Activated gamma-delta T cell treated with Interleukin-2 at 50 U/mL for 16 hours (primary cell): ENCODE measurements at places on chromosomes 6 and 20.

- no peak for DNase-seq
These were observed 104.5 kb upstream of the RNF24 start for GRCh38 chr20:4119854-4120209.

- no peak for DNase-seq
These were observed 18.6 kb downstream of the TTPAL start for GRCh38 chr20:44494266-44494665.

DNA sequence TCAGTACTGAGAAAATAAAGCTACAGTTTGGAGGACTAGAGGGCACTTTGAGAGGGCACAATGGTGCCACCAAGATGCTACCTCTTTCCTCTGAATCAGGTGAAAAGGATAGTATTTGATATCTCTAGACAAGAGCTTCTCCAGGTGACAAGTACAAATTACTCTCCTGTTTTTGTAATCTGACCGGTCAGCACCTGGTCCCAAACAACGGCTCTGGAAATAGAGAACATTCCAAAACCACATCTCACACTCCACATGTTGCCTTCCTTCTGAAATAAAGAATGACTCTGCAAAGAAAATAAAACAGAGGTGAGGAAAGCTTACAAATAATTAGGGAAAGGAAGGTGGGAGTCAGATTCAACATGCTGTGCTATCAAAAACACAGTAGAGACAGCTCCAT lies 51.3 kb upstream of the CITED2 start:
- no peak for DNase-seq

GRCh38 chr6:157721830-157722229 lies 101.2 kb upstream of the SNX9 start:
- no peak for DNase-seq

DNA sequence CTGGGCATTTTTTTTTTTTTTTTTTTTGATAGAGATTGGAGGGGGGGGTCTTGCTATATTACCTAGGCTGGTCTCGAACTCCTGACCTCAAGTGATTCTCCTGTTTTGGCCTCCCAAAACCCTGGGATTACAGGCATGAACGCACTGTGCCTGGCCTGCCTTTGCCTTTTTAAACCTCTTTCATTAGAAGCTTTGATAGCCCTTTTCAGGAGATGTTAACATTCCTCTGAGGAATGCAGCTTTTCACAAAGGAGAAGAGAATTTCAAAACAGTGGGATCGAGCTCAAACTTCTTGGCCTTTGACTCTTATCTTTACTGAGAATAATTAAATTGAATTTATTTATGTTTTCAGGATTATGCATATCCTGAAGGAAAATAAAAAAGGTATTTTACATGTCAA lies 31.3 kb downstream of the SLC26A8 start:
- DNase-seq, result no peak

DNA sequence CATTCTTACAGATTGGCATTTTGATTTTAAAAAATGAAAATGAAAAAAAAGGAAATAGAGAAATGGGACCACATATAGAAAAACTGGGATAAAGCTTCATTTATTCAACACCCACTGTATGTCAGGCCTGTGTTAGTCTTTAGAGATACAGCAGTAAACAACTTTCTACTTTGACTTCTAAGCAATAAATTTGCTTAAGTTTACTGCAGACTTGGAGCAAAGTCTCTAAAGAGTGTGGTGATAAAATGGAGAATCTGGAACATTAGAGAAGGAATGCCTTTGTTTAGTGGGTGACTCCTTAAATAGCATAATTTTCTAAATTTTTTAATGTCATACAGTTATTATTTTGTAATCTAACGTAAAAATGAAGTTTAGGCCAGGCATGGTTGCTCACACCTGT lies 80.7 kb upstream of the CNKSR3 start:
- no peak for DNase-seq

GRCh38 chr6:71336901-71337300 lies 48.3 kb downstream of the OGFRL1 start:
- no peak for DNase-seq

DNA sequence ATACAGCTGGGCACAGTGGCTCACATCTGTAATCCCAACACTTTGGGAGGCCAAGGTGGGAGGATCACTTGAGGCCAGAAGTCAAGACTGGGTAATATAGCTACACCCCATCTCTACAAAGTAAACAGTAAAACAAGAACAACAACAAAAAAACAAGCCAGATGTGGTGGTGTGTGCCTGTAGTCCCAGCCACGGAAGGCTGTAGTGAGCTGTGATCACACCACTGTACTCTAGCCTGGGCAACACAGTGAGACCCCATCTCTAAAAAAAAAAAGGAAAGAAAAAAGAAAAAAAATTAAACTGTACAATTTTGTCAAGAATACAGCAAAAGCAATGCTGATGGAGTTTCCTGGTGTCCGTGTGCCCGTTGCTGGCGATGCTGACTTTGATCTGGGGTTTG lies 47.2 kb upstream of the SLCO4A1 start:
- DNase-seq, result no peak

DNA sequence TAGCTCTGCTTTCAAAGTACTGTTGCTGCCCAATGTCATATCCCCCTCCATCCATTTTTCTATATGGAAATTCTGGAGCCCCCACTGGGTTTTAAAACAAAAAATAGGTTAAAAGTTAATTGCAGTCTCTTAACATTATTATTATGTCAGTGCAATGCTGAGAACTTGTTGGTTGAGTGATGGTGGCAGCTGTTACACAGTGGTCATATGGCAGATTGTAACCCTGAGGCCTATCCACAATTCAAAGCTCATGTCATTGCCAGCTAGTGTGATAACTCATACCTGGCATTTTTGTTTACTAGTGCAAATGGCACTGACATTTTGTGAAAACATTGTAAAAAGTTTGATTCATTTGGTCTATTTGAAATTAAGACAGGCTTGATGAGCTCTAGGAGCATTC lies 305.7 kb upstream of the FLRT3 start:
- no peak for DNase-seq

GRCh38 chr6:134870677-134871498 lies 79.0 kb downstream of the ALDH8A1 start:
- DNase-seq, result no peak

GRCh38 chr6:147170269-147170668 lies 33.9 kb upstream of the STXBP5 start:
- no peak for DNase-seq

DNA sequence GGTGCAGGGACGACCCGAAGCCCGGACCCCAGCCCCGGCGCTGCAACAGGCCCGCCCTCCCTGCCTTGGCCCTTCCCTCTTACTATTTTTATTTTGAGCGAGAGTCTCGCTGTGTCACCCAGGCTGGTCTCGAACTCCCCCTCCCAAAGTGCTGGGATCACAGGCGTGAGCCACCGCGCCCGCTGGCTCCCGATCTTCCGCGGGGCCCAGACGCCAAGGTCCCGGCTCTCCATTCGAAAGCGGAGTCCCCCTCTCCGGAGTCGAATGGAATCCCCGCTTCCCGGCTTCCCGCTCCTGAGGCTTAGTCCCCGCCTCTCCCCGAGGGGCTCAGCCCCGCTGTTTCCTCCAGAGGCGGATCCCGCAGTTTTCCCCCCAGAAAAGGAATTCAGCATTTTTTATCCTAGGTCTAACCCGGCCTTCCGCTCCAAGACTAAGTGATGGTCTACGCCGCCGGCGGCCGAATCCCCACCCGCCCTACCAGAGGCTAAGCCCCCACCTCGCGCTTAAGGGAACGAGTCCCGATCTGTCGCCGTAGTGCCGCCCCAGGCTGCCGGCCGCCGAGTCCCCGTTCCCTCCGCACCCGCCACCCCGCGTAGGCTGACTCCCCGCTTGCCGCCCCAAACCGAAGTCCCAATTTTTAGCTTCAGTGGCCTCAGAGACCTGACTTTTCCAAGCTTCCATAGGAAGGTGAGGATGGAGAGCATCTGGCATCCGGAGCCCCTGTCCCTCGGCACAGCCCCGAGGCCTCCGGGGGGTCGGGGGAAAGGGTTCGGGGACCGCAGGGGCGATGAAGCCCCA lies 11.5 kb upstream of the TMC2 start:
- DNase-seq, result peak; percentile 25

GRCh38 chr6:150600010-150600300 lies 270 bp downstream of the PLEKHG1 start:
- DNase-seq, result no peak

DNA sequence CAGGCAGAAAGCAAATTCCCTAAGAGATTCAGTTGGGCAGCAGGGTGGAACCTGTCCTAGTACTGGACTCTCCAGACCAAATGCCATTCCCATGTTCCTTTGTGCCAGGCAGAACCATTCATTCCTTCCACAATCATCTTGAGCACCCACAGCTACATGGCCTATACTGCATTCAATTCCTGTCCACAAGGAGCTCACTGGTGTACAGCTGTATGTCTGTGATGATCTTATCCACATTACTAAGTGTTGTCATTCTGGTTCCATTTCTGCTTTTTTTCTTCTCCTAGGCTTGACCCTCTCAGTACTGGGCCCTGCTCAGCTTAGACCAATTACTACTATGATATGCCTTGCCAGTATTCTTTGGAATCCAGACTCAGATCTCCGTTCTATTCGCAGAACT lies 27.5 kb downstream of the MAN1A1 start:
- no peak for DNase-seq

GRCh38 chr6:153012856-153013255 lies 10.3 kb upstream of the MTRF1L start:
- no peak for DNase-seq

- DNase-seq, result no peak
These were observed 46.9 kb downstream of the ANKRD6 start for GRCh38 chr6:89479897-89480296.

DNA sequence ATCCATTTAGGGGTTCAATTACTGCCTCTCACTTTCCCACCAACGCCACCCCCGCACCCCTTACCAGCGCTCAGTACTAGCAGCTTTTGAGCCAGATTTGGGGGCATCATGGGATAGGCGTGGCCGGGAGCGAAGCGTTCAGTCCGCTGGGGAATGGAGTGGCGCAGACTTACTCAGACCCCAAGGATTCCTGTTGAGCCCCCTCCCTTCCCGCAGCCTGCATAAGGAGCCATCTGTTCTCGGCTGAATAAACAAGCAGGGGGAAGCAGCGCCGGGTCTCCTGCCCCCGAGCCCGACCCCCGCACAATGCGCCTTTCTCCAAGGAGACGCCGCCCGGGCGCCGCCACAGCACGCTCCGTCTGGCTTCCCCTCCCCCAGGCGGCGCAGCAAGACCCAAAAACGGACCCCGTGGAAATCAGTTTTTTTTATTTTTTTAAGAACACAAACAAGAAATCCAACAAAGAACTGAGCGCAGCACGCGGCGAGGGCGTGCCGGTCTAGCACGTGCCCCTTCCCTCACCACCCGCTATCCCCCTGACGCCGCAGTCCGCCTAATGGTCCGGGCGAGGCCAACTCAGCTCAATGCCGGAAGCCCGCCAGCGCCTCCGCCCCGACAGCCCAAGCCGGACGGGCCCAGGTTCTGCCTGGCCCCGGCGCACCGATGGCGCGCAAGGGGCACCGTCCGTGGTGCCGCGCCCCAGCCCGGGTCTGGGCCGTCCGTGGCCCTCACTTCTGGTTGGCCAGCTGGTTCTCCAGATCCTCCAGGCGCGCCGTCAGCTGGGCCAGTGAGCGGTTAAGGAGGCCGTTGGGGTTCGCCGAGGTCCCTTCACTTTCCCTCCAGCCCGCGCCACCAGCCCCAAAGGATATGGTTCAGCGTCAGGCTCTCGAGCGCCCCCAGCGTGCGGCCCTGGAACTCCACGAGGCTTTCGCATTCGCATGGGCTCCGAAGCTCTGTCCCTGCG lies 13.3 kb upstream of the RBPJL start:
- DNase-seq, result peak; percentile 79

DNA sequence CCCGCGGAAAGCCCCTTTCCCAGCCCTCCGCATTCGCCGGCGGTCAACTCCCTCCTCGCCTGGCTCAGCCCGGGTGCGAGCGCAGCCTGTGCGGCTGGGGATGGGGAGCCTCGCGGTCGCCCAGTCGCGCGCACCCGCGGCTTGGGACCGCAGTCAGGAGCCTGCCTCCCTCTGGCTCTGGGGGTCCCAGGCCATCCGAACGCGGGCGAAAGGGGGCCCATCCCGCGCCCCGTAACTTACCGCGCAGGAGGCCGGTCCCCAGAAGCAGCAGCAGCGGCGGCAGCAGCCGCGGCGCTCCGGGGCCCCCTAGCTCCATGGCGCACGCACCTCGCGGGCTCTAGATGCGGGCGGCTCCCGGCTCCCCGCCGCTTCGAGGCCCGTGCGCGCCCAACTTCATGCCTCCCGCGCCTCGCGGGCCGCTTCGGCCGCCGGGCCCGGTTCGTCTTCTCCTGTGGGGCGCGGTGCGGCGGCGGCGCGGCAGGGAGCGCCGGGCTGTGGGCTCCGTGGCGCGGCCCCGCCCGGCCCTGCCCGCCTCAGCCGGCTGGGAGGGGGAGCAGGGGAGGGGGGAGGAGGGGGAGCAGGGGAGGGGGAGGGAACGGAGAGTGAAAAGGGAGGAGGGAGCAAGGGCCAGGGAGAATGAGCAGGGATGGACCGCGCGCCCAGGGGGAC lies at the start of gene CHRNA4:
CHRNA4 (minus strand) TSS at position 500 of the 669 bp plus-strand sequence; CDS start at position 316, 184 bp downstream.
- no peak for DNase-seq

DNA sequence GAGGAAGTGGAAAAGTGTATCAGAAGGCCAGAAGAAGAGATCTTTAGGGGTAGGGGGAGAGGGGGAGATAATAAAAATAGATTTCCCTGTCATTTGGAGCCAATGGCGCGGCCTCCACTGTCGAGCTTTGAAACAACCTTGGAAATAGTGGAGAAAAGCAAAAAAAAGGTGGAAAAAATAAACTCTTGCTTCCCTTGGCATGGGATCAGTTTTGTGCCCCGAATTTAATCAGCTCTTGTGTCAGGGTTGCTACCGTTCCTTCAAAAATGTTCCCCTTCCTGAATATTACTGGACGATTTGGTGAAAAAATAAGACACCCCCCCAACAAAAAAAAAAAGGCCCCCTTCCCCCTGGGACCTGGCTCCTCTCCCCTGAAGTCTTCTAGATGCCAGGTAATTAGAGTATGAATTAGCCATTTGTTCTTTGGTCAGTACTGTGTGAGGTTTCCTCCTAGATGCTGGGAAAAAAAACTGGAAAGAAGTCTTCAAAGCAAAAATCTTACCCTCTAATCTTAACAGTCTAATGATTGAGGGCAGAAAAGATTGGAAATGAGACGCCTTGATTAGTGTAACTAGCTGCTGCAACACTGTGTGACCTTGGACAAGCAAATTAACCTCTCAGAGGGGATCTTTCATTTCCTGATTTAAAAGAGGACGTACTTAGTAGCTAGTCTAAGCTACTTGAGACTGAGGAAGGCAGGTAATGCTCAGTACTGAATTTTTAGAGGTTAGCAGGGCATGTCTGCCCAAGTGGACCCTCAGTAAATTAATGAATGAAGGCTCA lies 872 bp upstream of the RBM39 start:
- no peak for DNase-seq

- DNase-seq, result no peak
These were observed 190.8 kb upstream of the LAMP5 start for GRCh38 chr20:9323622-9324021.

DNA sequence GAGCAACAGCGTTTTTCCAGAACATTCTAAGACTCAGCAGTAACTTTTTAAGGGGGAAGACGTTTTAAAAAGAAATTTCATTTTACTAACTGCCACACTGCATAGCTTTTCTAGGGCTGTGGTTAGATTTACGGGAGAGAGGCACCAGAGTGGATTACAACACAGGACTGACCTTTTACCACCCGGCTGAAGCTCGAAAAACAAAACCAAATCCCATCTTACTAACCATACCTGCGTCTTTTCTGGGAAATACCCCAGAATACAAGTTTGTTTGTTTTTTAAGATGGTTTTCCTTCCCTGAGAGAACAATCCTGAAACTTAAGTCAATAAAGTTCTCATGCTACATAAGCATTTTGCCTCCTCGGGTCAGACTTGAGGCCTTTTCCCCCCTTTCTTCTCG lies 209.3 kb upstream of the SOX4 start:
- no peak for DNase-seq

- DNase-seq, result no peak
These were observed 5.2 kb upstream of the LAMA5 start for GRCh38 chr20:62372042-62372993.

GRCh38 chr20:18734525-18735189 lies 78.9 kb upstream of the SCP2D1 start:
- DNase-seq, result no peak
